Endodermal cell (in vitro differentiated cells): ENCODE measurements at places on chromosomes 7 and 10.
A peak's percentile ranks its signal among the peaks of the same experiment; 100 is the strongest.

DNA sequence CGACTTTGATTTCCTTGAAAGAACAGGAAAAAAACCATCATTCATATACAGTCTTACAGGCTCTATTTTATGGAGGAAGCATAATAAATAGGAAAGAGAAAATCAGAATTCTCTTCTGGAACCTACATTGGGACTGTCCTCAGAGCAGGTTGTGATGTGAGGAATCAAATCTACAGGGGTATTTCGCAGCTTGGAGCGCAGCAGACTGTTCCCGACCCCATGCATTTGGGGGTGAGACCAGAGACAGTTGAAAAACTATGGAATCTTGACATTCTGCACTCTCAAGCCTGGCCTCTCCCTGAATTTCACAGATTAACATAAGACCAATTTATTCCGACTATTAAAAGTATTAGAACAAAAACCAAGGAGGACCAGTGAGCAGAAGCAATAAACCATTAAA, 93.3 kb upstream of the PRSS58 start:
- H3K36me3 ChIP-seq, result no peaks in the 10 kb centered on the region
- H3K27ac ChIP-seq, result no peak overlapping the region
- H3K4me3 ChIP-seq, result no peak overlapping the region
- H3K4me1 ChIP-seq, result no peaks in the 10 kb centered on the region

DNA sequence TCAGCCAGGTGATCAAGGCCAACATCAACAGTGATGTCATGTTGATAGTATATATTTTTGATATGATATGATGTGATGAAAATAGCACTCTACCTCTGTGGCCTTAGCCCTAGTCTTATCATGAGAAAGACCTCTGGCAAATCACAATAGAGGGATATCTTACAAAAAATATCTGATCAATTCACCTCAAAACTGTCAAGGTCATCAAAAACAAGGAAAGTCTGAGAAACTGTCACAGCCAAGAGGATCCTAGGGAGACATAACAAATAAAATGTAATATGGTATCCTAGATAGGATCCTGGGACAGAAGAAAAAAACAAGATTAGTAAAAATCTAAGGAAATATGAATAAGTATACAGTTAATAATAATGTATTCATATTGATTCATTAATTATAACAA, 92.6 kb downstream of the NRCAM start:
- H3K27me3 ChIP-seq, result no peaks in the 10 kb centered on the region
- H3K36me3 ChIP-seq, result no peaks in the 10 kb centered on the region
- no peak for DNase-seq

DNA sequence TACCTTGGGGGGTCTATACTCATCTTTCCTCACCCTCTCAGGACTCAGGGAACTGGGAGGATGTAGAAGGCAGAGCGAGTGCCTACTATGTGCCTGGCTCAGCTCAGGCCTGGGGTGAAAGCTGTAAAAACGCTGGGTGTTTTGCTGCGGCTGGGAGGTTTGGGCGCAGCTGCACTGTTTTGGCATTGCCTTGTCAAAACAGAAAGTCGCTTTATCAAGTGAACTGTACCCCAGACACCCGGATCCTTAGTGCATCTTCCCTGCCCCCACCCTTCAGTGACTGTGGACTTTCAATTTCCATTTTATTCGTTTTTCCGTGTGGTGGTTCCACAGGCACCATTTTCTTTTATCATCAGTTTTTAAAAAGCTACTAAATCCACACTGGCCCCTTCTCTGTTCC, 86.7 kb upstream of the ZNF716 start:
- no peak for DNase-seq
- H3K4me3 ChIP-seq, result no peak overlapping the region
- H3K27ac ChIP-seq, result no peak overlapping the region
- no peaks in the 10 kb centered on the region for H3K4me1 ChIP-seq
- no peaks in the 10 kb centered on the region for H3K27me3 ChIP-seq
- H3K36me3 ChIP-seq, result no peaks in the 10 kb centered on the region

GRCh38 chr7:139750459-139751095, 27.2 kb downstream of the HIPK2 start:
- H3K4me1 ChIP-seq, result peaks cover 8% of the 10 kb centered on the region
- DNase-seq, result no peak
- H3K4me3 ChIP-seq, result no peak overlapping the region
- no peaks in the 10 kb centered on the region for H3K27me3 ChIP-seq
- H3K36me3 ChIP-seq, result peaks cover 19% of the 10 kb centered on the region
- no peak overlapping the region for H3K27ac ChIP-seq

- H3K36me3 ChIP-seq, result no peaks in the 10 kb centered on the region
- no peak for DNase-seq
- H3K27ac ChIP-seq, result no peak overlapping the region
- H3K4me3 ChIP-seq, result no peak overlapping the region
- H3K4me1 ChIP-seq, result no peaks in the 10 kb centered on the region
Measured at GRCh38 chr7:75856536-75856935, 22.3 kb upstream of the RHBDD2 start.

DNA sequence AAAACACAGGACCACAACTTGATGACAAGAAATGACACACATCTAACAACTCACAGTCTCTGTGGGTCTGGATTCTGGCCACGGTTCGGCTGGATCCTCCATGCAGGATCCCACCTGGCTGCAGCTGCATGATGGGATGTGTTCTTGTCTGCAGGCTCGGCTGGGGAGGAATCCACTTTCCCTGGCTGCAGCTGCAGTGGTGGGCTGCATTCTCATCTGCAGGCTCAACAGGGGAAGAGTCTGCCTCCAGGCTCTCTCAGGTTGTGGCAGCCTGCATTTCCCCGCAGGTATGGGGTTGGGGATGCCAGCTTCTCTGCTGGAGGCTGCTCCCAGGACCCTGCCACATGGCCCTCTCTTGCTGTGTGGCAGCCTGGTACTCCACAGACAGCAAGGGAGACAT, 64.9 kb downstream of the MICALL2 start:
- no peak overlapping the region for H3K27ac ChIP-seq
- H3K27me3 ChIP-seq, result peaks cover 3% of the 10 kb centered on the region
- DNase-seq, result no peak
- no peaks in the 10 kb centered on the region for H3K36me3 ChIP-seq

DNA sequence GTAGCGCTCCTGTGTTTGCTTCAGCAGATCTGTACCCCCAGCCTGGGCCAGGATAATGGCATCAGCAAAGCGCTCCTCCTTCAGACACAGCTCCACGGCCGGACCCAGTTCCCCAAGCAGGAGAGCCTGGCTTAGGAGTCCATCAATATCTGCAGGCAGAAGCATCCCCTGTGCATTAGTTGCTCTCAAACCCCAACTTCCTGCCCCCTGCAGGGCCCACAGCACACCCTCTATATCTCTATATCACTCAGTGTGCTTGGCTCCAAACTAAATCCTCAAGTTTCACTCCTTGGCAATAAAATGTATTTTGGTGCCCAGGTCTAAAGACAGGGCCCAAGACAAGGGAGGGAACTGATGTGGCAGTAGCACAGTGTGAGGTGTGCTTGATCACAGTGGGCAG, 21.6 kb downstream of the SEC31B start:
- peaks cover 98% of the 10 kb centered on the region for H3K27me3 ChIP-seq
- H3K36me3 ChIP-seq, result no peaks in the 10 kb centered on the region
- H3K4me1 ChIP-seq, result no peaks in the 10 kb centered on the region
- H3K4me3 ChIP-seq, result no peak overlapping the region

- H3K4me1 ChIP-seq, result no peaks in the 10 kb centered on the region
- no peak overlapping the region for H3K27ac ChIP-seq
- peak; percentile 96 for DNase-seq
- peaks cover 88% of the 10 kb centered on the region for H3K27me3 ChIP-seq
- no peak overlapping the region for H3K4me3 ChIP-seq
- no peaks in the 10 kb centered on the region for H3K36me3 ChIP-seq
Measured at GRCh38 chr7:128352153-128352537, 8.4 kb upstream of the RBM28 start.

DNA sequence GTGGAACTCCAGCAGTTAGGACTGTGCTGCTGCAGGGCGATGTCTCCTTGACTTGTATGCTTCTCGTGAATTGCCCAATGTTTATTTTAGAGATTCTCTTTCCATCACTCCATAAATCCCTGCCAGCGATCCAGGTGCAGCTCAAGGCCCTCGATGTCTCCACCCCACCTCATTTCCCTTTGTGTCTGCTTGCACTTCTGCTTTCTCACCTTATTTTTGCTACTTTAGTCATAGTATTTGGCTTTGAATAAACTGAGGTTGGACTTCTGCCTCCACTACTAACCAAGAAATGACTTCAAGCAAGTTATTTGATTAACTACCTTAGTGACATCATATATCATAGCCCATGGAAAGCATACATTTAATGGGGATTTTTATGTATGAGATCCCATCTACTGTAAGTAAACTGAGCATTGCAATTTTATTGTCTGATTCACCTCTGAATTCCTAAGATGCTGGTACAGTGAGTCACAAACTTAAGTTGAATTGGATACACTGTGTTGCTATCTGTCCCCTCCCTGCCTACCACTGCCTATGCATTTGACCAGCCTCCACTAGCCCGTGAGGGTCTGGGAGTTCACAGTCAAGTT, 255.8 kb downstream of the ABCA13 start:
- no peak overlapping the region for H3K27ac ChIP-seq
- no peaks in the 10 kb centered on the region for H3K36me3 ChIP-seq
- H3K4me3 ChIP-seq, result no peak overlapping the region
- H3K4me1 ChIP-seq, result no peaks in the 10 kb centered on the region
- no peak for DNase-seq
- H3K27me3 ChIP-seq, result no peaks in the 10 kb centered on the region

DNA sequence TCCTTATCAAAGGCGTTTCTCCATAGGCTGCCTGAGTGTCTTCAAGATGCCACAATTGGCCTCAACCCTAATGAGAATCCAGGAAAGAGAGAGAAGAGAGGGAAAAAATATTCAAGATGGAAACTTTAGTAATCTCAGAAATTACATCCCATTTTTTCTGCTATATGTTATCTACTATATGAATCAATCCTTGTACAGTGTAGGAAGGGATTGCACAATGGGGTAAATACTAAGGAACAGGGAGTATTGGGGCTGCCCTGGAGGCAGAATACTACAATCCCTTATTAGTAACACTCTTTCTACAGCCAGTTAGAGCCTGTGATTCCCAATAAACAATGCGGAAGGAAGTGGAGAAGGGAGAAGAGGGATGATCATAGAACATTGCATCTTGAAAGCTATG, 27.9 kb downstream of the TFPI2 start:
- no peak overlapping the region for H3K4me3 ChIP-seq
- no peaks in the 10 kb centered on the region for H3K4me1 ChIP-seq
- no peaks in the 10 kb centered on the region for H3K27me3 ChIP-seq
- H3K27ac ChIP-seq, result no peak overlapping the region
- no peaks in the 10 kb centered on the region for H3K36me3 ChIP-seq

GRCh38 chr7:88355011-88355410, 48.3 kb upstream of the STEAP4 start:
- no peaks in the 10 kb centered on the region for H3K4me1 ChIP-seq
- no peaks in the 10 kb centered on the region for H3K27me3 ChIP-seq
- DNase-seq, result no peak
- H3K36me3 ChIP-seq, result no peaks in the 10 kb centered on the region

- no peak for DNase-seq
- H3K4me1 ChIP-seq, result peaks cover 3% of the 10 kb centered on the region
- H3K36me3 ChIP-seq, result no peaks in the 10 kb centered on the region
- H3K27me3 ChIP-seq, result no peaks in the 10 kb centered on the region
- no peak overlapping the region for H3K4me3 ChIP-seq
Measured at GRCh38 chr7:19295376-19295775, 150.2 kb upstream of the FERD3L start.

- no peaks in the 10 kb centered on the region for H3K4me1 ChIP-seq
- peaks cover 45% of the 10 kb centered on the region for H3K36me3 ChIP-seq
- no peak for DNase-seq
- no peaks in the 10 kb centered on the region for H3K27me3 ChIP-seq
- H3K4me3 ChIP-seq, result no peak overlapping the region
- H3K27ac ChIP-seq, result no peak overlapping the region
Measured at GRCh38 chr7:1151156-1151555, 8.8 kb downstream of the ZFAND2A start.

DNA sequence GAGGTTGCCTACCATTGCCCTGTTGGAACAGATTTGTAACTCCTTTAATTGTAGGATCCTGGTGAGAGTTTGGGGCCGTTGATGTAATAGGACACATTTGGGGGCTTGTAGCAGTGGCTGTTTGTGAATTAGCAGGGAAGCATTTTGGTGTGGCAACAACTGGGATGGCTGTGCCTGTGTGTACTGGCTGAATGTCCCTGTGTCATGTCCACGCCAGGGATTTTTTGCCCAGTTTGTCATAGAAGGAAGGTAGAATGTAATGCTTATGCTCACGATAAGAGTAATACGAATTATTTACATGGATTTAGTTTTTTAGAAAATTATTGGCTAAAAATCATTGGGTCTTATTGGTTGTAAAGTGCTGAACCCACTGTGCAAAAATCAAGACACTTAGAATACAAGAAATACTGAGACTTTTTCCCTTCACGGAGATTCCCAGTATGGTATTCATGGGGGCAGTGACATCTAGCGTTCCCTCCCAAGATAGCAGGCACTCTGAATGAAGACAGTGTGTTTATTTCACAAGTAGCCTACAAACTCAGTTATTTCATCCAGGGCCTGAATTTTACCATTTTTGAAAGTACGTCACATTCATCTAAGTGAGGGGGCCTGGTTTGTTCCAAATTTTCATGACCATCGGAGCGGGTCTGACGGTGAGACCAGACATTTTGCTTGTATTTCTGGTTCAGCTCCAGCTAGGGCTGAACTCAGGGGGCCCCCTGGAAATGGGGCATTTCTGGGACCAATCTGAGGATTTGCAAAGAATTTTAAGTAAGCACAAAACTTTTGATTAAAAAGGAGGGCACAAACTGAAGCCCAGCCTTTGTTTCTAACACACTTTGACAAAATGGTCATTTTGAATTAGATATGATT, 74.7 kb downstream of the CACNB2 start:
- H3K36me3 ChIP-seq, result no peaks in the 10 kb centered on the region
- H3K27me3 ChIP-seq, result no peaks in the 10 kb centered on the region
- no peak overlapping the region for H3K27ac ChIP-seq
- peak; percentile 84 for DNase-seq
- H3K4me3 ChIP-seq, result no peak overlapping the region
- no peaks in the 10 kb centered on the region for H3K4me1 ChIP-seq
